SK-N-DZ (cell line): ENCODE measurements at places on chromosomes 4 and X.

- DNase-seq: no peak
These were observed 88.4 kb downstream of the TTC29 start for GRCh38 chr4:146857298-146857697.

DNA sequence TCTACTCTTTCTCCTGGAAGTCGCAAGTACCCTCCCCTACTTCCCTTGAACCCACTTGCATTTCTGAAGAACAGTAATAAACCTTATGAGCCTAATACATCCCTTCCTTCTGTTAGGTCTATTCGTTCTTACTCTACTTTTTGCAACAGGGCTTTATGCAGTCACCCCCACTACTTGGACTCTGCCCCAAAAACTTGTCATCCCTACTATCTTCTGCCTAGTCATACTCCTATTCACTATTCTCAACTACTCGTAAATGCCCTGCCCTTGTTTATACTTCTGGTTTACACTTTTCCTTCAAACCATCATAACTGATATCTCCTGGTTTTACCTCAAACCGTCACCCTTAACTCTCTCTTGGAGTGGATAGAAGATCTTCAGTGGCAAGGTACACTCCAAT lies 55.2 kb upstream of the SLIT2 start:
- DNase-seq: no peak

- no peak for DNase-seq
These were observed 14.6 kb upstream of the ACSL4 start for GRCh38 chrX:109747681-109748080.

GRCh38 chrX:10079231-10079630 lies 77.5 kb upstream of the CLCN4 start:
- no peak for DNase-seq

DNA sequence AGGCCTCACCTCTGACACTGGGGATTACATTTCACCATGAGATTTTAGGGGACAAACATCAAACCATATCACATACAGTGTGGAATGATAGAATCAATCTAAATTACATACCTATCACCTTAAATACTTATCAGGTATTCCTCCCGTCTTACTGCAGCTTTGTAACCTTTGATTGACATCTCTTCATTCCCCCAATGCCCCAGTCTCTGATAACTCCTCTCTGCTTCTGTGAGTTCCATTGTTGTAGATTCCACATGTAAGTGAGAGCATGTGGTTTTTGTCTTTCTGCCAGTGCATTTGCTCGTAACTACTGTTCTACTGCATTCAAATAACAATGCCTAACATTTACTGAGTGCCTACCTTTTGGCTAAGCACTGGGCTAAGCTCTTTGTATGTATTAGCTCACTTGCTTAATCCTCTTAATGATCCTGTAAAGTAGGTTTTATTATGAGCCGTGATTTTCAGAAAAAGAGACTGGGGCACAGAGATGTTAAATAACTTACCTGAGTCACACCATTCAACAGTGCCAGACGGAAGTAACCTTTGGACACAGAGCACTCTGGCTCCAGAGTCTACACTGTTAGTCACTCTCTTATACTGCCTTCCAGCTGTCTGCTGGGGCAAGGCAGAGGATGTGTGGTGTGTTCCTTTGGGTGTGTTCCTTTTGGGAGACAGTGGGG lies 63.7 kb upstream of the ESX1 start:
- no peak for DNase-seq

GRCh38 chr4:102687373-102687981 lies 73.3 kb downstream of the MANBA start:
- no peak for DNase-seq

GRCh38 chr4:172978848-172979247 lies 189.8 kb upstream of the GALNT7 start:
- DNase-seq: no peak
